ENCODE measurements at places on chromosomes 13 and 19.
A peak's percentile ranks its signal among the peaks of the same experiment; 100 is the strongest.

DNA sequence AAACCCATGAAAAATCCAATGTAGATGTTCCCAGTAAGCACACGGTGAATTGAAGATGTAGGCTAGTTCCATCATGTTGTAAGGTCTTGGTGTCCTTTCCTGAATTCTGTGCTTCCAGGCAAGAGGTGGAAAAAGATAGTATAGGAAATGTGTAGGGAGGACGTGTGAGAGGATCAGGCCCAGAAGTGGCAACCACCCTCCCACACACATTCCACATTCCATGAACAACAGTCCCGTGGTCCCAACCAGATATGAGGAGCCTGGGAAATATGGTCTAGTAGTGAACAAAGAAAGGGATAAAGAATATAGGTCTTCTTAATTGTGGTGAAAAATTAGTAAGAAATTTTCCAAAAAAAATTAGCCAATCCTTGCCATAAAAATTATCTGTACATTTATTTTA, 1254.2 kb upstream of the SLC10A2 start:
- DNase-seq: no peak

DNA sequence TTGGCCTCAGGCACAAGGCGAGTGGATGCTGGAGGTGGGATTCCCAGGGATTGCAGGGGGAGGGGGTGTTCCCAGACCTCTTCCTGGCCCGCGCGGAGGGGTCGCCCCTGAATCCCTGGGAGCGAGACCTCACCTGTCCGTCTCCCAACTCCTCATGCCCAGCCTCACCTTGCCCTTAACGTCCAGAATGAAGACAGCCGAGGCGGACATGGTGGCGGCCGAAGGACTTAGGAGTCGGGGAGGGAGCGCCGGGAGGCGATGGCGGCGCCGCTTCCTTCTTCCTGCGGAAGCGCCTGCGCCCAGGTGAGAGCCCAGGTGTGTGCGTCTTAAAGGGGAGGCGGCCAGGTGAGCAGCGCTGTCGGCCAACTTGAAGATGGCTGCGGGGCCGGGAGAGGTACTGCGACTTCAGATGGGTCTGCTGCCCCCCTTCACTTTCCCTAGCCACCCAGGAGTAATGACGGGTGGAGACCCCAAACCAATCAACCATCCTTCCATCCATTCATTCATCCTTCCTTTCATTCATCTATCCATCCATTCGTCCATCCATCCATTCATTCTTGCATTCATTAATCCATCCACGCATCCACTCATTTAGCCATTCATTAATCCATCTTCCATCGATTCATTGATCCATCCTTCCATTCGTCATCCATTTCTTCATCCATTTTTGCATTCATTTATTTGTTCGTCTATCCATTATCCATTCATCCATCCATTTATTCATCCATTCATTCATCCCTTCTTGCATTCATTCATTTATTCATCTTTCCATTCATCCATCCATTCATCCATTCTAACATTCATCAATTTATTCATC, at the start of gene AP1M2:
Gene AP1M2 (minus strand): TSS at position 291 of the 817 bp plus-strand sequence. CDS start 81 bp downstream, at position 210.
- peak; percentile 72 for DNase-seq

GRCh38 chr13:50599927-50600326, 243.6 kb downstream of the DLEU7 start:
- DNase-seq: no peak

DNA sequence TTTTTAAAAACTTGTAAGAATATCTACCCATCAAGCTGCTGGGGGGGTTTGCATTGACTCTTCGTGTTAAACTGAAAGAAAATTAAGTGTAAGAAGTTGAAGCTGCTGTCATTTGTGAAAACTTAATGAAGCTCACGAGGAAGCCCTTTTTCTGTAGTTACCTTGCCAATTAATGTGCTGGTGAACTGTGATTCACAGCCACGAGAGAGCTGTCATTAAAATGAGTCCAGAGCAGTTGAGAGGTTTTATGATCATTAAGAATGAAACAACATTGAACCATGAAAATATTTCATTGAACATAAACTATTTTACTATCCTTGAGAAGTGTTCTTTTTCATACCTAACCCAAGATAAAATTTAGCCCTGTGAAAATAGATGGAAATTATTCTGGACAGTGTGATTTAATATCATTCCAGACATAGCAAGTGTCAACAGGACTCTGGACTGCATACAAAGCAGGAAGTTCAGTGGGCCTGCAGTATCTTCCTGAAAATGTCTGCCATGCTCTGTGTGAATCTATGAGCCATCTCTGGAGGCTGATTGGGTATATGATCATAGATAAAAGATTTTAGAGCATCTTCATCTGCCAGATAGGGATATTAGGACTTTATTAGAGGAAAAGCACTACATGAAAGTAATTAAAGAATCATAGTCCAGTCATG, 53.8 kb downstream of the DPY19L3 start:
- no peak for DNase-seq

DNA sequence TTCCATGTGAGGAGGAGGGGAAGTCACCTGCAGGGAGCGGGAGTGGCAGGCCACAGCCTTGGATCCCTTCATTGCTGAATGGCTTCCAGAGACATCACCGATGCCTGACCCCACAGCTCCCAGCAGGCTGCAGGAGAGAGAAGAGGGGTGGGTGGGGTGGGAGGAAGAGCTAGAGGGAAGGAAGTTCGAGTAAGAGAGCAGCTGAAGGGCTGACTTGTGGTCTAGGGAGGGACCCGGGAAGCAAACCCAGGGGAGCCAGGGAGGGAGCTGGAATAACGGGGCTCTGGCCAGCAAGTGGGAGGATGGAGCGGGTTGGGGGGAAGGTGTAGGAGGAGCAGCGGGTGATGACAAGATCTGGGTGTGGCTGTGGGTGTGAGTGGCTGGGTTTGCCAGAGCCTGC, 229.8 kb upstream of the MAB21L1 start:
- no peak for DNase-seq

DNA sequence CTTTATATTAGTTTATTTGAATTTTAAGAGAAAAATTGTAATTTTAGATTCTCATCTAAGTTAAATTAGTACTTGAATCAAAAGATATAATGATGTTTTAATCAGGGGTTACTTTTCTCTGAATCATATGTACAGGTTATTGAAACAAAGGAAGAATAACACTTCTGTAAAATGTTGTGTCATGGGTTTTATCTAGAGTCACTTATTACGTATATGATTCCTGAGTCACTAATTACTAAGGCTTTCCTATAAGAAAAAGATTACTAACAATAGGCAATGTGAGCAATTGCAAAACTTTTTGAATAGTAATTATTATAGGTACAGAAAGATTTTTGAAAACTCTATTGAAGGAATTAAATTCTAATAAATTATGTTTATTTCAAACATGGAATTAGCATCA, 99.2 kb upstream of the KLF5 start:
- no peak for DNase-seq

- DNase-seq: no peak
Measured at GRCh38 chr19:16134510-16134909, 9.0 kb upstream of the HSH2D start.

- no peak for DNase-seq
Measured at GRCh38 chr13:111227405-111227804, 93.0 kb upstream of the TEX29 start.

DNA sequence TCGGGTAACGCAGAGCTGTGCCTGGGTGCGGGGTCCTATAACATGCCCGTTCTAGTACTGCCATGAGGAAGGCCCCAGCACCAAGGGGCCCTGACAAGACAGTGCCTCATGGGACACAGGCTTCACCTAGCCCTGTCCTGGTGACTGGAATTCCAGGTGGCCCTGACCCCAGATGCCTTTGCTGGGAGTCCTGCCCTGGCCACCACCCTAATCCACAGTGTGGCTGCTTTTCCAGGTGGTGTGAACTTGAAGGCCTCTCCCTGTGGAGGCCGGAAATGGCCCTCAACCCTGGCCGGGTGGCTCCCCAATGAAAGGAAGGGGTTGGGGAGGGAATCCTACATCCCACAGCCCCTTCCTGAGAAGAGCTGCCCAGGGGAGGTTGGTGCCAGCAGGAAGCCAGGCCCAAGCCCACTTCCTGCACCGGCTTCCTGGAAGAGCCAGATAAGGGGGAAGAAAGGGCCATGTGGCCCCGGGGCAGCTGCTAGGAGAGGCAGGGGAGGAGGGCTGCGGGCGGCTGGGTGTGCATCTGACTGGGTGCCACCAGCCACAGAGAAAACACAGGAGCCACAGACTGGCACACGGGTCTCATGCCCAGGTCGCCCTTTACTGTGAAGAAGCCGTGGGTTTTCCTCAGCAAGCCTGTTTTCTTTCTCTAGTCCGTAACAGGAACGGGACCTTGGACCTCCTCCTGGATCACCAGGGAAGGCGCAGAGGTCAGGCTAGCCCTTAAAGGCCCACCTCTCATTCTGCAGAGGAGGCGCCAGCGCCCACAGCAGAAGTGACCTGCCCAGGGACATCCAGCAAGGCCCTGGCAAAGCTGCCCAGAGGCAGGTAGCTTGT, 4.7 kb downstream of the LSM4 start:
- DNase-seq: no peak

DNA sequence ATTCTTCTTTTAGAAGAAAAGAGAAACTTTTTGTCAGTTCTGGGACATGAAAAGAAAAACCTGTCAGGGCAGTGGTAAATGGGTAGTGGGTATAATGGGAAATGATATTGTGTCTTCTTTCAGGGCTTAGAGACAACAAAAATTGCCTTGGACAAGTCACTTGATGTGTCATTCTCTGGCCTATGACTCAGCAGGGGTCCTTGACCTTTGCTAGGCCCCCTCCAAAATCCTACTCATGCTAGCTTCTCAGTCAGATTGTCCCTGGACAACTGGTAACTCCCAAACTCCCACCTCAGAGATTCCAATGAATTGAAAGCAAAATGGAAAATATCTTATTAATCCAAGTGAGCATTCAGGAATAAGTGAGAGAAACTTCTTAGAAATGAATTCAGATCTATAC, 258.8 kb upstream of the SPRY2 start:
- DNase-seq: no peak

GRCh38 chr19:18742838-18743783, 48.0 kb downstream of the COMP start:
- DNase-seq: no peak

- no peak for DNase-seq
Measured at GRCh38 chr13:24997367-24997967, 98.5 kb upstream of the PABPC3 start.

DNA sequence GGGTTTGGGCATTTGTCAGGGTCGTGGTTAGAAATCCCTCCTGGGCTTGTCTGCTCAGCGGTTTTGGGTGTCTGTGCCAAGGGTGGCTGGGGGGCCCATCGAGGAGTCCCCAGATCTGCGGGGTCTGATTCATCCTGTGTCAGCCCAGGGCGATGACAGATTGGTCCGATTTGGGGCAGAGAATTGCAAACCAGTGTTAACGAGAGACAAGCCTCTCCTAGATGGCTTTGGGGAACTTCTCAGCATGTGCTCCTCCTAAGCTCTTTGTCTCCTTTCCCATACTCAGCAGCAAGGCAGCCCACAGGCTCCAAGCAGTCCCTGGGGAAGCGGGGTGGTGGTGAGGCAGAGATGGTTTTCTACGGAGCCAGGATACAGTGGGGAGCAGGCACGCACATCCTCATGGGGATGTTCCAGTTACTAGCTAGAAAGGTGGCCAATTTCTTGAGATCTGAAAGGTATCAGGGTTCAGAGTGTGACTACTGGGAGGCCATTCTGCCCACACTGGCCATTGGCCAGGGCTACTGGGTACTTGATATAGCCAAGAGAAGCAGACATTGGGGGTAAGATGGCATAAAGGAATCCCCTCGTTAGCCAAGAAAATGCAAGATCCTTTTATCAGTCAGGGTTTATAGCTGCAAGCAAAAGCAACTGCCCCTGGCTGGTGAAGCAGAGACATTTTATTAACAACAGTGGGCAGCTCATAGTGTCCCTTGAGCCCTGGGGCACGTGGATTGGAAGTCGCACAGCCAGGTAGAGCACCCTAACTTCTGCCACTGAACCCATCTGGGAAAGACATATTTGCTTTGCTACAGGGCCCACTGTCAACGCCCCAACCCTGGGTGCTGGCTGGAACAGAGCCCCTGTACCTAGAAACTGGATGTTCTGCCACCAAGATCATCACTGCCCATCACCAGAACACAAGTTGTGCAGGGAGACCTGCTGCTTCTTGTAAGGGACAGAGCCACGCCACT, 63.6 kb downstream of the RGCC start:
- DNase-seq: no peak

- no peak for DNase-seq
Measured at GRCh38 chr19:36151144-36152018, 866 bp downstream of the COX7A1 start.

- DNase-seq: no peak
Measured at GRCh38 chr13:85261757-85262346, 537.4 kb downstream of the SLITRK6 start.

GRCh38 chr13:99469041-99469440, 32.2 kb upstream of the TM9SF2 start:
- no peak for DNase-seq

- DNase-seq: no peak
Measured at GRCh38 chr19:35029737-35030256, 473 bp upstream of the SCN1B start.

DNA sequence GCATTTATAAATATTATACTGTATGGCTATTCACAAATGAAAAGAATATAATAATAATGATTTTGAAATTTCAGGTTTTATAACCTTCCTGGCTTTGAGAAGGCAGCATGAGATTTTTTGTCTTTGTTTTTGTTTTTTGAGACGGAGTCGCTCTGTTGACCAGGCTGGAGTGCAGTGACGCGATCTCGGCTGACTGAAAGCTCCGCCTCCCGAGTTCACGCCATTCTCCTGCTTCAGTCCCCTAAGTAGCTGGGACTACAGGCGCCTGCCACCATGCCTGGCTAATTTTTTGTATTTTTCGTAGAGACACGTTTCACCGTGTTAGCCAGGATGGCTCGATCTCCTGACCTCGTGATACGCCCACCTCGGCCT, 64.1 kb downstream of the ZNF429 start:
- no peak for DNase-seq

DNA sequence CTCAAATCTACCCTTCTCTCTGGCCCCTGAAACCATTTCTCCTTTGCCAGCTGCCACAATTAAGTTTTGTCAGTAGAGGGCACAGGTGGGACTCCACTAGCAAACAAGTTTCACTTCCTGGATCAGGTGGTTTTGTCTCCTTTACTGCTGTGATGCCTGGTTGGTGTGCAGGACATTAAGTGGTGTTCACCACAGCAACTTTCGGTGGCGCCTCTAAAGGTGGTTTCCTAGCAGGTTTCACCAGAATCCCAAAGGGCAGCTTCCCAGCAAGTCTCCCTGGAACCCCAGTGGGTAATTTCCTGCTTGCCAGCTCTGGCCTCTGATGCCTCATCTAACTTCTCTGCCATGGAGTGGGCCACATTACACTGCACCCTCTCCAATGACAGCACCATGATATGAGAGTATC, 16.6 kb downstream of the MED4 start:
- no peak for DNase-seq

GRCh38 chr13:22028831-22029230, 358.0 kb downstream of the FGF9 start:
- no peak for DNase-seq

DNA sequence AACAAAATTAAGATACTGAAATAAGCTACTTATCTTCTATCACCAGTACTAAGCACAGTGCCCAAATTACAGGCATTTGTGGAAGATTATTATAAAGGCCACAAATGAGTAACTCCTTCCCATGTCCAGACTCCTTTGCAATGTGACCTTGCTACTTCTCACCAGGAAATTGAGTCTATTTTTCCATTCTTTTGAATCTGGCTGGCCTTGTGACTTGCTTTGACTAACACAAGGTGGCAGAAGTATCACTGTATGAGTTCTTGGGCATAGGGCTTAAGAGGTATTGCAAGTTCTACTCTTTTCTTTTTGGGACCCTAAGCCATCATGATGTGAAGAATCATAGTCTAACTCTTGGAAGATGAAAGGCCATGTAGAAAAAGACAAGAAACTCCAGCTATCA, 49.9 kb downstream of the UGGT2 start:
- DNase-seq: no peak

All from RWPE2 (cell line).